ENCODE measurements at places on chromosomes 1 and 21.

GRCh38 chr21:16592381-16592780 is 862.6 kb downstream of the USP25 start:
- DNase-seq = no peak

DNA sequence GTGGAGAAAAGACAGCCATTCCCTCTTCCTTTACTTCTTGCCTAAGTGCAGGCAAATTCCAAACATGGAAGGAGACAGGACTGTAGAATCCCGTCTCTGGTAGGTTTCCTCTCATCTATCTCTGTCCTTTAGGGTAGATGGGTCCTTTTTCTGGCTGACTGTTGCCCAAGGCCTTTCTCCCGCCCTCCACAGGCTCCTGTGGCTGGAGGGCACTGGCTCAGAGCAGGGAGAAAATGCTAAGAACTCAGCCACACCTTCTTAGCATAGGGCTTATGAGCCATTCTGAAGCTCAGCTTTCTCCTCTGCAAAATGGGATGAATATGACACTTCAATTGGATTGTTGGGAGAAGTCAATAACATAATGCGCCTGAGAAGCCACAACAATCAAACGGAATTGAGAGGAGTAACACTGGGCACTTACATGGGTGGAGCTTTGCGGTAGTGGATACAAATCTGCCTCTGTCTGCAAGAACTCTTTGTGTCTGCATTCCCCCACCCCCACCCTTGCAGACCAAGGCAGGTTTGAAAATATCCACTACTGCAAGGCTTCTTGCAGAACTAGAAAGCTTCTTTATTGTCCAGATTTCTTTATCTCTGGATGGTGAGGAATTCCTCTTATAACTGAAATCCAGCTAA is 94.7 kb downstream of the CSMD2 start:
- DNase-seq = no peak

- DNase-seq = no peak
Observed at GRCh38 chr1:63264161-63264560, 58.2 kb upstream of the FOXD3 start.

DNA sequence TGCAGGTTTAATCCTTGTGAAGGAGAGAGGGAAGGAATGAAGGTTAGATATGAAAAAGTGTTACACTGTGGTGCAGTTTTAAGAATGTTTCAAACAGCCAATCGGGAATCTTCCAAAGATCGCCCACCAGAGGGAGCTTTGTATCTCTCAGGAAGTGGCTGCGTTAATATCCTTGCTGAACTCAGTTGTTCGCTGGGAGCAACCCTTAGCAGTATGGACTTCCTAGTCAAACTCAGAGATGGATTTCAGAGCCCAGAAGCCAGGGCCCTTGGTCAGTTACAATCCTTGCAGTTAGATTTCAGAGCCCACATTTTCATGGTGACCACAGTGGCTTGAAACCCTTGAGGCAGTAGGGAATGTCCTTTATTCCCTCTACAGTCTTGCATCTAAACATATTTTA is 136.2 kb downstream of the NTNG1 start:
- DNase-seq = peak; percentile 69

DNA sequence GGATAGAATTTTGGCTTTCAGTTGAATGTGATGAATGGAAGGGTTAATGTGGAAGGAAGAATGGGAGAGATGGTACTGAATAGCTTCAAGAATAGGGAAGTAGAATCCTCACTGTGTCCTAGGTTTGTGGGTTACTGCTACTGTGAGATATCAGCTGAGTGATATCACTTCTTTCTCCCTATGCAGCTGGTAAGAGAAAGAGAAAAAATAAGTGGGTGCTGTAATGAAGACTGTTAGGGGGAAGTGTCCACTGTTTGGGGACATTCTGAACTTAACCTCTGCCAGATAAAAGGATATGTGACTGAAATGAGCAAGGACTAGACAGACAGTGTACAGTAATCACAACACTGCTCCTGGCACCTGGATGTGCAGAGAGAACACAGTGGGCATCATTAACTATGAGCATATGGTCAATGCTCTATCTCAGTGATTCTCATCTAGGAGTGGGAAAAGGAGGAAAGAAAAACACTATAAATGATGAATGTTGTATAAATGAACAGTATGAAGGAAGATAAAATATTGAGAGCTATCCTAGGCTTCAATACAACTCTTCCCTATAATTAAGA is 25.6 kb upstream of the MOB3C start:
- DNase-seq = no peak

DNA sequence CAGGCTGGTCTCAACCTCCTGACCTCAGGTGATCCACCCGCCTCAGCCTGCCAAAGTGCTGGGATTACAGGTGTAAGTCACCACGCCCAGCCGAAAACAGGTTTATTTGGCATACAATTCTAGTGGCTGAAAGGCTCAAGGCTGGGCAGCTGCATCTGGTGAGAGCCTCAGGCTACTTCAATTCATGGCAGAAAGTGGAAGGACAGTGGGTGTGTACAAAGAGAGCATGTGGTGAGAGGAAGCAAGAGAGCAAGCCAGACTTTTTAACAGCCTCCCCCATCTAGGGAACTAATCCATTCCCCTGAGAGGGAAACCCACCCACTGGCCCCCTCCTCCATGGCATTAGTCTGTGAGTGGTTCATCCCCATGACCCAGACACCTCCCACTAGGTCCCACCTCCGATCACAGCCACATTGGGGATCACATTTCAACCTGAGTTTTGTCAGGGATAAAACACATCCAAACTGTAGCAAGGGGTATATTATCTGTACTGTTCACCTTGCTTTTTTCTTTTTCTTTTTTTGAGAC is 9.5 kb downstream of the BMP8A start:
- no peak for DNase-seq

GRCh38 chr1:49297783-49298182 is 521.1 kb upstream of the BEND5 start:
- DNase-seq = no peak

DNA sequence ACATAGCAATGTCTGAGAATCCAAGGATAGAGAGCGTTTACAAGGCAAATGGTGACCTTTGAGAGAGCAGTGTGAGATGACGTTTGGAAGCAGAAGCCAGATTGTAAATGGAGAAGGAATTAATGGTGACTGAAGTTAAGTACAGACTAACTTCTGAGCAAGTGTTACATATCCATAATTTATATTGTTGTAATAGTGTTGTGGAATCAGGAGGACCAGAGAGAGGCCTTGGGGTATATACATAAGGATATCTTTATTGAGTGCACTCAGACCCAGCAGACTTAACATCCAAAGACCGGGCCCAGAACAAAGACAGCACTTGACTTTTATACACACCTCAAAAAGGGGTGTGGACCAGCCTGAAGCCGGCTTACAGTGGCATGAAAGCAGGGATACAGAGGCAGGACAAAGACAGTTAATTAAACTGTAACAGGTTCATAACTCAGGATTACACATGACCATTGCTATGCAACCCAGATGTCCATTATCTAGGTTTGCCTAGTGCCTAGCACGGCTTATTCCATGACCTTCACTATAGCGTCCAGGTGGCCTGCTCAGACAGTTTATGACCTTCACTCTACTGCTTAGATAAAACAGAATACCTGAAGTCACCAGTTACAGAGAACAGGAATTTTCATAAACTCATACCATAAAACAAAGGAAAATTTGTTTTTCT is 2.7 kb upstream of the MGST3 start:
- no peak for DNase-seq

- DNase-seq = no peak
Observed at GRCh38 chr1:109275706-109276345, 7.1 kb downstream of the PSRC1 start.

DNA sequence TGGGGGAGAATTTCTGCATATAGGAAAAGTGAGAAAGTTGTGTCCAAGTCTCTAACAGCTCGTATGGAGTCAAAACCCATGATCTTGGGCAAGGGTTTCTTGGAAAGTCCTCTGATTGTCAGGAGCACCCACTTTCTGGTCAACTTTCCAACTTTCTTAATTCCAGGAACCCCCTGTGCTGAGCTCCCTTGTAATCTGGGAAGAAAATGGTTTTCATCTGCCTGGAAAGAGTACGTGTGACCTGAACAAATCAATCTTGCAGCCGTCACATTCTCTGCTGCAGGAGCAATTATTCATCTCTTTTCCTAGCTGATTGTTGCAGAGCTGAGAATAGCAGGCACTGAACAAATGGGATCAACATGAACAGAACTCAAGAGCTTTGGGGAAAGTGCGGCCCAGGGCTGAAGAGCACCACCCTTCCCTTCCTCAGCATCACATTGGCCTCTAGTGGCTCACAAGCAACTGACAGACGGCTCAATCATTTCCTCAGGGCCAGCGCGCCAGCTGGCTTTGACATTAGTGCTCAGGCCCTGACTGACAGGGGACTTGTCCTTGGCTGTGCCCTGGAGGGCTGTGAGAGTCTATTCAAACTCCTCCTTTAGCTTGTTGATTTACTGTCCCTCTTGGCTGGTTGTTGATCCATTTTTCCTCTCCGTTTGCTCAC is 295.2 kb downstream of the HLX start:
- peak; percentile 21 for DNase-seq

DNA sequence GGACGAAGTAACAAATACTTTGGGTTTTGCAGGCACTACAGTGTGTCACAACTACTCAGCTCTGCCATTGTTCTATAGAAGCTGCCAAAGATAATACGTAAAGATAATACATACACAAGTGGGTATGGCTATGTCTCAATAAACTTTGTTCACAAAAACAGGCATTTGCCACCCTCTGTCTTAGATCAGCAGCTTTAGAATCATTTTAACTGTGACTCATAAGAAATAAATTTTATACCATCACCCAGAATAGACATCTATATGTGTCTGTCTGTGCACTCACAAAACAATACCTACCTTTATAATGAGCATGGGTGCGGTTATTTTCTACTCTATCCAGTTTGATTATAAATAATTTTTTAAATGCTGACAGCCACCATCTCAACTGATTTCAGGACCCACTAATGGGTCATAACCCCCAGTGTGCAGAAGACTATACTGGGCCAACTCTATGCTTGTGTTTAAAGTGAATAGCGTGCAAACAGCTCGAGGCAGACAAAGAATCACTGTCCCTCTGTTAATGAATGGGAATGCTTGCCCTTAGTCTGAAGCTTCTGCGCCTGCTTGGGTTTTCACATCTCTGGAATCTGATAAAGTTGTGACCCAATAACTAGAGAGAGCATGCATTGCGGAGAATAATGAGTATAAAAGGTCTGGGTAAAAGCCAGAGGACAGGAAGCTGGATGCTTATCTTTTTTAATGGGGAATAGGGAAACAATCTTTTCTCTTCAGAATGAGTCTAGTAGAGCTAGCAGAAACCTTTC is 216.2 kb downstream of the PLPP3 start:
- DNase-seq = no peak

GRCh38 chr1:31902510-31902860 is 35.7 kb downstream of the PTP4A2 start:
- no peak for DNase-seq

DNA sequence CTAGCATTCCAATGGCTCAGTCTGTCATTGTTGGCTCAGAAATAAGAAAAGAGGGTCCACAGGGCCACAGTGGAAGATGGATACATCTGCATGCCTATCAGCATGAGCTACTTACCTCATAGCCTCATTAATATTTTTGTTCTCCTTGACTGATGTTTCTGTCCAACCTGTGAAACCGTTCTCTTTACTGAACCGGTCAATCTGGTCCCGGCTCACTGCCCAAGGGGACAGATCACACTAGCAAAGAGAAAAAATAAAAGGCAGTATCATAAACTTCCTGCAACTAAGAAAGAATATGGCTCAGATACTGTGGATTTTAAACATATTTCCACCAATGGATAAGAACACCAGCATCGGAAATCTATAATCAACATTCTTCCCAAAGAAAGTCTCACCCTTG is 4.7 kb downstream of the RAB29 start:
- no peak for DNase-seq

- DNase-seq = no peak
Observed at GRCh38 chr1:89490389-89490788, 34.2 kb upstream of the LRRC8B start.

DNA sequence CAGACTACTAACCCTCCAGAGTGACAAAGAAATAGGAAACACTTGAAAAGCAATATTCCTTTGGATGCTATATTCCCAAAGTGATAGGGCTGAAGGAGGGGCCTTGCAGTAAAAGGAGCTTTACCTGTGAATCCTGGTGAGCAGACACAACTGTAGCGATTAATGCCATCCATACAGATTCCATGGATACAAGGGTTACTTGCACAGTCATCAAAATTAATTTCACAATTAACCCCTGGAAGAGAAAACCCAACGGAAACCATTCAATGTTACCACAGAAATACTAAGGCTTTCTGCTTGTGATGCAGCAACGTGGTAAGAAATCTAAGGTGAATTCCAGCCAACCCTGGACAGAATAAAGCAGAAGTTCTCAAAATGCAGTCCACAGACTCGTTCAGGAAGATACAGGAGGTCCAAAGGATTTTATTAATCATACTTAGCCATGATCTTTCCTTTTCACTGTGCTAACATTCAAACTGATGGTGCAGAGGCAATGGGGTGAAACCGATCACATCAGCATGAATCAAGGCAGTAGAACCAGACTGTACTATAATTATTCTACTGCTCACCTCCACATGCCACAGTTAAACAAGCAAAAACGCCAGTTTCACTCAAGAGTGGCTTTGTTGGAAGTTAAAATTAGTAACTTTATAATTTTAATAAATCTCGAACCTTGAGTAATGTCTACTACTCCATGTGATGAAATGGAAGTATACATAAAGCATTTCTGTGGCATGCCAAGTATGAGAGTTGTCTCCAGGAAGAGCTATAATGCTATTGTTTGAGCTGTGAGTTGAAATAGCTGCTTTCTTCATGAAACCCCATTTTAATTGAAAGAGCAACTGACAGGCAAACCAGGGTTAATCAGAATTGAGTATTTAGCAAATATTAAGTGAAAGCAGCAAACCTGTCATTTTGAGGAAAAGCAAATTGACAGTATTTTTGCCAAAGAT is 63.2 kb upstream of the ADAM30 start:
- no peak for DNase-seq

DNA sequence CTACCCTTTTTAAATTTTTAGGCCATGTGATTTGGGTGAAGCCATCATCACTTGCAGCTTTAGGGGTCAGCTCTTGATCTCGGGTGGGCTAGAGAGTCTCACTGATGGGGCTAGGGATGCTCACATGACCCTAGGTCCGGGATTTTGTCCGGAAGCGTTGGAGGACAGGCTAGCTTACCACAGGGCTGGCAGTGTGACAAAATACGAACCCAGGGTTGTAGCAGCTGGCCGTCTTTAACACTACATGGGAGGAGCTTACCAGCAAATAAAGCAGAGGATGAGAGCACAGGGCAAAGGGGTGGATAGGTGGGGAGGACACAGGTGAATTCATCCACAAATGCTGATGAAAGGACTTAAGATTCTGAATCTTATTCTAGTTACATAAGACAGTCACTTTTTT is 21.9 kb downstream of the GPR161 start:
- DNase-seq = no peak

GRCh38 chr1:117826540-117827078 is 102.8 kb downstream of the GDAP2 start:
- no peak for DNase-seq

- DNase-seq = no peak
Observed at GRCh38 chr1:223219318-223219635, 76.2 kb upstream of the TLR5 start.

GRCh38 chr1:87051965-87052364 is 137.5 kb downstream of the HS2ST1 start:
- DNase-seq = no peak

GRCh38 chr1:186757851-186758250 is 70.9 kb upstream of the PLA2G4A start:
- no peak for DNase-seq

GRCh38 chr1:29706936-29707335 is 470.6 kb downstream of the PTPRU start:
- peak; percentile 87 for DNase-seq

- no peak for DNase-seq
Observed at GRCh38 chr1:78779831-78780230, 130.2 kb downstream of the IFI44 start.
